ENCODE measurements at places on chromosomes 6 and 20.

DNA sequence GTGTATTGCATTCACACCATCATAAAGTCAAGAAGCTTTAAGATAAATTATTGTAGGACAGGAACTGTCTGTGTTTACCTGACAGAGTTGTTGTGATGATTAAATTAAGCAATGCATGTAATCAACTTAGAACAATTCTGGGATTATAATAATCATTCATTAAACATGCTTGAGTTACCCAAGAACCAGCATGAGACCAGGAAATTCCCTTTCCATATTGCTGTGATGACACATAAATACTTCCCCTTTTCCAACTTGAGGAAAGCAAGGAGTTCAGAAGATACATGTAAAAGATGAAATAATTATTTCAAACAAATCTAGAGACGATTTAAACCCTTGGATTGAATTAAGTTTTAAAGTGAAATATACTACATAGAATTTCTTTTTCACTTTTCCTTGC is 404.4 kb downstream of the GJA1 start:
- DNase-seq: no peak

DNA sequence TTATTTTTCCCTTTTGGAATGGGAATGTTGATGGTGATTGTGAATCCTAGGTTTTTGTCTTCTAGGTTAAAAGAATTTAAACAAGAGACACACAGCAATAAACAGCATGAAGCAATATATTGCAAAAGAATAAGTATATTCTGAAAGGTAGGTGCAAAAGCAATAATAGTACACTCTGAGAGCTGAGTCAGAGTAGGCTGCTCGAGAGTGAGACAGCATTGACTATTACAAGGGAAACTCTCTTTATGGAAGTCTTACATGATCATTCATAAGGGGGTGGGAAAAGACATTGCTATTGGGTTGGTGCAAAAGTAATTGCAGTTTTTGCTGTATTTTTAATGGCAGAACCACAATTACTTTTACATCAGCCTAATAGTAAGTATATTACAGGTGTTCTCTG is 25.0 kb downstream of the FBXO5 start:
- DNase-seq: no peak

DNA sequence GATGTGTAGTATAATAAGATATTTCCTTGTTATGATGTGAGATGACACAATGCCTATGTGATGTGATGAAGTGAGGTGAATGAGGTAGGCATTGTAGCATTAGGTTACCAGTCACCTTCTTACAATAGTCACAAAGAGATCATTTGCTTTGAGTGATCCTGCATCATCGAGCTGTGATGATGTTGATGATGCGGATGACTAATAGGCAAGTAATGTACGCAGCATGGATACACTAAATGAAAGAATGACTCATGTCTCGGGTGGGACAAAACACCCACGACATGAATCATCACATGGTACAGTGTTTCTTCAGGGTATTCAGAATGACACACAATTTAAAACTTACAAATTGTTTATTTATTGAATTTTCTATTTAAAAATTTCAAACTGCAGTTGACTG is 806.3 kb upstream of the GJE1 start:
- DNase-seq: peak; percentile 100

- DNase-seq: no peak
Observed at GRCh38 chr6:163427498-163428254, 13.2 kb downstream of the QKI start.

All from brain microvascular endothelial cell (primary cell).